ENCODE measurements at places on chromosomes 4 and X.

- DNase-seq = no peak
Observed at GRCh38 chr4:151851354-151851753, 90.5 kb upstream of the GATB start.

- DNase-seq = no peak
Observed at GRCh38 chrX:121307449-121307848, 260.0 kb downstream of the GLUD2 start.

GRCh38 chrX:805103-805670 is 174.6 kb downstream of the SHOX start:
- DNase-seq = no peak

GRCh38 chrX:9494771-9495170 is 29.9 kb downstream of the TBL1X start:
- peak; percentile 12 for DNase-seq

DNA sequence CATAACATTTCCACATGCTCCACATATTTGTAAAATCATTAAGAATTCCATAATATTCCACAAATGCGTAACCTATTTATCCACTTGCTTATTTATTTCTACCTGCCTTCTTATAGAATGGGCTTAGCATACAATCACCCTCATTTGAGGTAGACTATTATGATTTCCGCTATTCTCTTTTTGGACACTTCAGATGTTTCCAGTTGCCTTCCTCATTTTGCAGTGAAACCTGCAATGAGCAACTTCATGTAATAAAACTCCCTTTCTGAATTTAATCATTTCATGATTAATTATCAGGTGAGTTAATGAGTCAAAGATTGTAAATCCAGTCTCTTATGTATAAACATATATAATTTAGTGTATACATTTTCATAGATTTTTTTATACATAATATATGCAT is 58.0 kb downstream of the PPP3CA start:
- DNase-seq = no peak

GRCh38 chrX:106862972-106863688 is 40.0 kb downstream of the RIPPLY1 start:
- peak; percentile 32 for DNase-seq

GRCh38 chr4:88054901-88055300 is 47.5 kb downstream of the PKD2 start:
- peak; percentile 72 for DNase-seq

DNA sequence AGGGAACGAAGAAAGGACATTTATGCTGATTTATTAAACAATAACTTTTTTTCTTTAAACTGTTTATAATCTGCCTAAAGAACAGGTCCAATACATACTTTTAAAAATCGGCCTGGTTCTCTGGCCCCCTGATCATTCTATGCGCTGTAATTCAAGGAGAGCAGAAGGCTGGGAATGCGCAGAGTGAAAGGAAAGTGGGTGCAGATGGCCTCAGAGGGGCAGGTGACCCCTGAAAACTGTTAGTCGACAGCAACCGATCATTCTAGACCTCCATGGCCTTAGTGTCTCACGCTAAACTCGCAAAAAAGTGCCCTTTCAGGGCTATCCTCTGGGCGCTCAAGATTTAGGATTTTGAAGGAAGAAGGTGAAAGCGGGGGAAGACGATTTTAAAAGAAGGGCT is 2.2 kb downstream of the PDE5A start:
- no peak for DNase-seq

GRCh38 chr4:123496421-123496820 is 99.8 kb downstream of the SPRY1 start:
- DNase-seq = no peak

GRCh38 chr4:9988363-9988749 is 32.9 kb downstream of the SLC2A9 start:
- no peak for DNase-seq

GRCh38 chrX:106649523-106650428 is 38.0 kb downstream of the RADX start:
- DNase-seq = no peak

GRCh38 chr4:6763330-6763851 is 19.1 kb upstream of the KIAA0232 start:
- peak; percentile 43 for DNase-seq

- no peak for DNase-seq
Observed at GRCh38 chrX:37314531-37314930, 34.6 kb upstream of the PRRG1 start.

DNA sequence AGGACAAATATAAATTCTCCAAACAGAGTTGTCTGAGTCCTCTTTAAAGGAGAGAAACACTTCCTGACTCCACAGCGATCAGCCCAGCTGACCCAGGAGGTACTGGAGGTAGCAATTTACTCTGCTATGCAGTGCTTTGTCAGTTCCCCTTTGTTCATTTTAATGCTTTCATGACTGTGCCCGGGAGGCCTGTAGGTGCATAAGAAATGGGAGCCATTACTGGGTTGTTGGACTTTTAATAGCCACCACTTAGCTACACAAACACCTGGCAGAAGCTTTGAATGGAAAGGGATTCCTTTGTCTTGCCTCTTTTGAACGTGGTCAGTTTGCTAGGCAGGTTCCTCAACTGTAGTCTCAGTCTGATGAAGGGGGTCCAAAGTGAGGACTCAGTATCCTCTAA is 59.0 kb upstream of the AFF2 start:
- DNase-seq = no peak

- no peak for DNase-seq
Observed at GRCh38 chr4:152559641-152560040, 23.7 kb upstream of the FBXW7 start.

DNA sequence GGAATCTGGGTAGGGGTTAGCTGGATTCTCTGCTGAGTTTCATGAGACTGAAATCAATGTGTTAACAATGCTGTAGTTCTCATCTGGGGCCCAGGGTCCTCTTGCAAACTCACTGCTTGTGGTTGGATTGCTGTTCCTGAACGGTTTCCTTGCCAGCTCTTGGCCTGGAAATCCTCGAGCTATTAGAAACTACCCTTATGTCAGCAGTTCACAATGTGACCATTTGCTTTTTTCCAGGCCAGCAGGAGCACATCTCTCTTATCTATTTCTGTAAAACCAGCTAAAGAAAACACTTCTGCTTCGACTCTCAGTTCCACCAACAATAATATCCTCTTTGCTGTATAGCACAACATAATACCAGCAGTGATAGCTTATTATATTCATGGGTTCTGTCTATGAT is 140.1 kb upstream of the TRAM1L1 start:
- DNase-seq = no peak

DNA sequence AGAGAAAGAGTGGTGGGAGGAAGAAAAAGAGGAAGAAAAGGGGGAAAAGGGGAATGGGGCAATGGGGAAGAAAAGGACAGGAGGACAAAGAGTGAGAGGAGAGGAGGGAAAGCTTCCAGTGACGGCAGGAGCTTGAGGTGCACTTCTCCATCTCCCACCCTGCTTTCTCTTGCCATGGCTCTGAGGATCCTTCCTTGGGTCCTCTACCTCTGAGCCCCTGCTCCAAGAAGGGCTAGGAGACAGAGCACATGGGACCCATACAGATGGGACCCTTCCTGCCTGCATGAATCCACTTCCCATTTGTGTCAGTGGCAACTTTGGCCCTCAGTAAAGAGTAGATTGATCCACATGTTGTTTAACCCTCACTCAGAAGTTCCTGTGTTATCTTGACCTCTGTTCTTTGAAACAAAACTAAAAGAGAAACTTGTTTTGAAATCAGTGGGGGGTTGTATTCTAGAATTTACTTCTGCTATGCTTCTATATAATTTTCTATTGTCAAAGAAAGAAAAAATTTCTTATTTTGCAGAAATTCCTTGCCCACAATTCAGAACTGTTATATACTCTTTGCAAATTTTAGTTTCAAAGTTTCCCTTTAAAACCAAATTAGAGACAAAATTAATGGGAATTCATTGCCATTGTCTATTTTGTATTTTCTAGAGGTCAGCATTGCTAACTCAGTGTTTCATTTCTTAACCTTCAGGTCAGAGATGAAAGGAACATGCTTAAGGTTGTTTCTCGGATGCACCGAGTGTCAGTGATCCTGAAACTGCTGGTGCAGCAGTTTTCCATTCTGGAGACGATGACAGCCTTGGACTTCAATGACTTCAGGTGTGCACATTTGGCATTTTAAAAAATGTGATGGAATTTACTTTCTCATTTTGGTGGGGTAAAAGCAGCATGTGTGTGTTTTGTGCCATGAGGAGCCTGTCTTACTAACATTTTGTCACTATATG is 5.0 kb downstream of the TDO2 start:
- no peak for DNase-seq

GRCh38 chr4:8053688-8054449 is 104.7 kb downstream of the ABLIM2 start:
- DNase-seq = no peak

GRCh38 chr4:168811786-168812651 is 198.0 kb downstream of the CBR4 start:
- DNase-seq = no peak

DNA sequence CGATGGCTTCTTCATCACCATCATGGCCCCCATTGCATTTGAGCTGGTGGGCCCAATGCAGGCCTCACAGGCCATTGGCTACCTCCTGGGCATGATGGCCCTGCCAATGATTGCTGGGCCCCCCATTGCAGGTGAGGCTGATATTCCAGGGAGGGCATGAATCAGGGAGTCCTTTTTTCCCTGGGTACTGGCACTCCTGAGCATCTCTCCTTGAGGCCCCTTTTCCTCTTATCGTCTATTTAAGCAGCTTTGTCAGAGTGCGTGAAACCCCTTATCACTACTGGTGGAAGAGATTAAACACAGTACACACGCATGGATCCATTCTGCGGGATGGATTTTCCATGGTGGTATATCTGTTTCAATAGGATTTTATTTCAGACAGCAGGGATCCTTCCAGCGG is 85.1 kb downstream of the RLIM start:
- DNase-seq = no peak

- no peak for DNase-seq
Observed at GRCh38 chrX:117570160-117570559, 546.5 kb downstream of the KLHL13 start.

- DNase-seq = peak; percentile 23
Observed at GRCh38 chrX:116272861-116273260, 102.3 kb downstream of the AGTR2 start.

- no peak for DNase-seq
Observed at GRCh38 chr4:100177126-100177525, 13.1 kb downstream of the DDIT4L start.

DNA sequence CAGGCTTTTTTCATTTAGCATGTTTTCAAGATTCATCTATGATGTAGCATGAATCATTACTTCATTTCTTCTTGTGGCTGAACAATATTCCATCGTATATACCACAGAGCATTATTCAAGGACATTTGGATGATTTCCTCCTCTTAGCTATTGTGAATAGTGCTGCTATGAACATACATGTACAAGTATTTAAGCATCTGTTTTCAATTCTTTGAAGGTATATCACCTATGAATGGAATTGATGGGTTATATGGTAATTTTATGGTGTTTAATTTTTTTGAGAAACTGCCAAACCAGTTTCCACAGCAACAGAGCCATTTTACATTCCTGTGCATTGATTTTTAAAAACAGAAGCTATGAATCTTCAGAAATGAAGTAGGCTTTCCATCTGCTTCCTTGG is 36.1 kb upstream of the WDR19 start:
- DNase-seq = no peak

DNA sequence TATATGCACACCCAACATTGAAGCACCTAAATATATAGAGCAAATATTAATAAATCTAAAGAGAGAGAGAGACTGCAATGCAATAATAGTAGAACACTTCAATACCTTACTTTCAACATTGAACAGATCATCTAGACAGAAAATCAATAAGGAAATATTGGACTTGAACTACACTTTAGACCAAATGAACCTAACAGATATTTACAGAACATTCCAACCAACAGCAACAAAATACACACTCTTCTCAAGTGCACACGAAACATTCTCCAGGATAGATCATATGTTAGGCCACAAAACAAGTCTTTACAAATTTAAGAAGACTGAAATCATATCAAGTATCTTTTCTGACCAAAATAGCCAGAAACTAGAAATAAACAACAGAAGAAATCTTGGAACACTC is 66.6 kb downstream of the CD99L2 start:
- no peak for DNase-seq

DNA sequence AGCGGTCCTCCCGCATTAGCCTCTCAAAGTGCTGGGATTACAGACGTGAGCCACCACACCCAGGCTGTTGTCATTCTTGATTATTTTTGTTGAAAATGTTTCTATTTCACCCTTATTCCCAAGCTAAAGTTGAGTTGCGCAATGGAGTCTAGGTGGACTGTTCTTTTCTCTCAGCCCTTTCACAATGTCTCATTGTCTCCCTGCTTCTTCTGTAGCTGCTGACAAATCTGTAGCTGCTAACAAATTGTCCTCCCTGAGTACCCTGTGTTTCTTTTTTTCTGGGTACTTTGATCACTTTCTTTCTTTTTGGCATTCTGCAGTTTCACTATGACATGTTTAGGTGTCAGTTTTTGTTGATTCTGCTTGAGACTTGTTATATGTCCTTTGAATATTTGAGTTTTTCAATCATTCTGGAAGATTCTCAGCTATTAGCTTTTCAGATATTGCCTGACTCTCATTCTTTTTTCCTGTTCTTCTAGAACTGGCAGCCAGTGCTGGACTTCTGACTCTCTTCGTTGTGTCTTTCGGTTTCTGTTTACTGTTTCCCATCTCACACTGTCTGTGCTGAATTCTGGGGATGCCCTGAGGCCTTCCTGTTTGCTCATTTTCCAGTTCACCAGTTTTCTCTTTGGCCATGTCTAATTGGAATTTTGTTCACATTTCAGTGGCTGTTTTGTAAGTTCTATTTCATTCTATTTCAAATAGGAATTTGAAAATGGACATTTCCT is 6.6 kb downstream of the ABCD1 start:
- no peak for DNase-seq

GRCh38 chr4:15677507-15677988 is 4.1 kb upstream of the FAM200B start:
- no peak for DNase-seq

DNA sequence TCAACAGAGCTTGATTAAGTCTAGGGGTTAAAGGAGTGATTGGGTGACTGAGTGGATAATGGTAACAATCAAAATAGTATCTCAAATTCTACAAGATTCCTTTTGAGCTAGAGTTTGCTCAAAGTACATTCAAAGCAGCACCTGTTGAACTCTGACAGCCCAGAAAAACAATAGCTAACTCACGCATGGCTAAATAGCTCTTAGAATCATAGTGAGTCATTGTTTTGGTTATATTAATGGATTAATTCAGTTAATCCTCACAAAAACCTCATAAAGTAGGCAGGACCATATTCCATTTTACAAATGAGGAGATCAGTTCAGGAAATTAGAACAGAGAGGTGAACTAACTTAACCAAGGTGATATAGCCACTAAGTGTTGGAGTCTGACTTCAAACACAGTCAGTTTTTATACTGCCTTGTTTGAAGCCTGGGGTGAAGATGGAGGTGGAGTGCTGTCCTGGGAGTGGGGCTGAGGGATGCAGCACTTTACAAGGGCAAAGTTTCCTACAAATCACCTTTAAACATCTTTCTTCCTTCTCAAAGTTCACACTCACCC is 35.9 kb upstream of the PPM1K start:
- no peak for DNase-seq

GRCh38 chr4:8188085-8188484 is 11.0 kb upstream of the SH3TC1 start:
- DNase-seq = peak; percentile 52
